ENCODE measurements at places on chromosomes 4 and X. TPM values are rescaled to one million over a fixed set of nuclear protein-coding genes. Genes with fewer than 3 reads are reported as not detected.

GRCh38 chrX:129585691-129586090 lies 45.6 kb downstream of the OCRL start:
- DNase-seq: no peak
- H3K4me3 ChIP-seq: no peak overlapping the region
- H3K36me3 ChIP-seq: no peaks in the 10 kb centered on the region
- H3K4me1 ChIP-seq: no peaks in the 10 kb centered on the region
- H3K27ac ChIP-seq: no peak overlapping the region

- H3K36me3 ChIP-seq: no peaks in the 10 kb centered on the region
- H3K4me3 ChIP-seq: no peak overlapping the region
- no peak overlapping the region for H3K27ac ChIP-seq
- no peak for DNase-seq
- H3K27me3 ChIP-seq: peaks cover 7% of the 10 kb centered on the region
These were observed 1.5 kb downstream of the STARD8 start for GRCh38 chrX:68648960-68649359.

GRCh38 chrX:121570072-121570841 lies 522.8 kb downstream of the GLUD2 start:
- H3K27me3 ChIP-seq: no peaks in the 10 kb centered on the region
- H3K4me1 ChIP-seq: no peaks in the 10 kb centered on the region
- no peak overlapping the region for H3K27ac ChIP-seq
- H3K4me3 ChIP-seq: no peak overlapping the region
- DNase-seq: no peak
- no peaks in the 10 kb centered on the region for H3K36me3 ChIP-seq

DNA sequence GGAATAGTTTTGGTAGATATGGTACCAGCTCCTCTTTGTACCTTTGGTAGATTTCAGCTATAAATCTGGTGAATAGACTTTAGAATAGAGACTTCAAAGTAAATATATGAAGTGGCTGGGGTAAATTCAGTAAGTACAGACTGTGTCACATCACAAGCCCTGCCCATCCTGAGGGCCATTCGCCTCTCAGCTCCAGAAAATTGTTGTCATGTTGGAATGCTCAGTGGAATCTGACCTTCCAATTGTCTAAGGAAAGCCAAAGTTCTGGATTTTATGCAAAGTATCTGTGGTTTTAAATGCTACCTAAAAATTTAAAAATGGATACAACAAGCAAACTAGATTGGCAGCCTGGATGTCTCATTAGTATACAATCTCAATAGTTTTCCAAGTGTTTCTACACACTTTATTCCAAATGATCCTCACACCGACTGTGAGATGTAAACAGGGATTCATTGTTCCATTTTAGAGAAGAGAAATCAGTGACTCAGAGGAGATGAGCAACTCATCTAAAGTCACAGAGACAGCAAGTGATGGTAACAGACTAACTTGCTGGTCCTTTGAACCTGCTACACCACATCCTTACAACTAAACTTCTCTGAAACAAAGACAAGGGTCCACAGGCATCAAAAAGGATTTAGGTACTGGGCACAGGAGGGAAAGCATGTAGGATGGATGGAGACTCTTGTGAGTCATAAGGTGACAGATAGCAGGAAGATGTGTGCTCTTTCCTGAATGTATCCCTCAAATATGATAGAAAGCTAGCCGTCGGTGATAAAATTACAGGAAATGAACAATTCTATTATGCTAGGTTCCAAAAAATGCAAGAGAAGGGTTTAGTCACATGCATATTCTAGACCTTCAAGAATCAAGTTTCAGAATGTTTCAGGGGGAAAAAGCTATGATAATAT lies 127.3 kb downstream of the ATP10D start:
- H3K4me1 ChIP-seq: no peaks in the 10 kb centered on the region
- no peaks in the 10 kb centered on the region for H3K27me3 ChIP-seq
- peaks cover 7% of the 10 kb centered on the region for H3K36me3 ChIP-seq
- peak overlapping the region; percentile 68 for H3K27ac ChIP-seq

GRCh38 chr4:89573656-89574055 lies 263.3 kb downstream of the SNCA start:
- H3K27me3 ChIP-seq: peaks cover 5% of the 10 kb centered on the region
- no peaks in the 10 kb centered on the region for H3K4me1 ChIP-seq
- H3K4me3 ChIP-seq: no peak overlapping the region
- no peak overlapping the region for H3K27ac ChIP-seq

DNA sequence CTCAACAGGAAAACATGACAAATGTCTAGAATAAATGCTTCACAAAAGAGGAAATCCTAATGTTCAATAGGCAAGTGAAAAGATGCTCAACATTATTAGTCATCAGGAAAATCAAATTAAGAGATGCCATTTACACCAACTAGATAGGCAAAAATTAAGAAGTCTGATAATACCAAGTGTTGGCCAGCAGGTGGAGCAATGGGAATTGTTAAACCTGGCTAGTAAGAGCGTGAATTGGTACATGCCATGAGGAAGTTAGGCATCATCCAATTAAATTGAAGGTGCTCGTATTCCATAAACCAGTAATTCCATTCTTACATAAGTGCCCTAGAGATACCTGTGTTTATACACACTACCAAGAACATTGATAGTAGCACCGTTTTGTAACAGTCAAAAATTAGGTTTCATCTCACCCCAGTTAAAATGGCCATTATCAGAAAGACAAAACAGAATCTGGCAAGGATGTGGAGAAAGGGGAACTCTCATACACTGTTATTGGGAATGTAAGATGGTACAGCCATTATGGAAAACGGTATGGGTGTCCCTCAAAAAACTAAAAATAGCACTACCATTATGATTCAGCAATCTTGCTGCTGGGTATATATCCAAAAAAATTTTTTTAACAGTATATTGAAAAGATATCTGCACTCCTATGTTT lies 14.0 kb upstream of the ZCCHC18 start:
- H3K27ac ChIP-seq: no peak overlapping the region
- H3K36me3 ChIP-seq: no peaks in the 10 kb centered on the region
- H3K4me1 ChIP-seq: no peaks in the 10 kb centered on the region
- H3K4me3 ChIP-seq: no peak overlapping the region

GRCh38 chr4:7202411-7202810 lies 10.1 kb downstream of the SORCS2 start:
- DNase-seq: no peak
- no peak overlapping the region for H3K4me3 ChIP-seq
- no peak overlapping the region for H3K27ac ChIP-seq
- H3K27me3 ChIP-seq: peaks cover 20% of the 10 kb centered on the region

AMOT gene
- polyA plus RNA-seq: 2.8 TPM

TSPAN5 gene
- 3.9 TPM for polyA plus RNA-seq

Measured in naive B cell (primary cell).